Astrocyte of the cerebellum (primary cell): ENCODE measurements at places on chromosomes 13 and 19.

- DNase-seq, result no peak
Observed at GRCh38 chr19:10975374-10976130, 14.7 kb downstream of the SMARCA4 start.

DNA sequence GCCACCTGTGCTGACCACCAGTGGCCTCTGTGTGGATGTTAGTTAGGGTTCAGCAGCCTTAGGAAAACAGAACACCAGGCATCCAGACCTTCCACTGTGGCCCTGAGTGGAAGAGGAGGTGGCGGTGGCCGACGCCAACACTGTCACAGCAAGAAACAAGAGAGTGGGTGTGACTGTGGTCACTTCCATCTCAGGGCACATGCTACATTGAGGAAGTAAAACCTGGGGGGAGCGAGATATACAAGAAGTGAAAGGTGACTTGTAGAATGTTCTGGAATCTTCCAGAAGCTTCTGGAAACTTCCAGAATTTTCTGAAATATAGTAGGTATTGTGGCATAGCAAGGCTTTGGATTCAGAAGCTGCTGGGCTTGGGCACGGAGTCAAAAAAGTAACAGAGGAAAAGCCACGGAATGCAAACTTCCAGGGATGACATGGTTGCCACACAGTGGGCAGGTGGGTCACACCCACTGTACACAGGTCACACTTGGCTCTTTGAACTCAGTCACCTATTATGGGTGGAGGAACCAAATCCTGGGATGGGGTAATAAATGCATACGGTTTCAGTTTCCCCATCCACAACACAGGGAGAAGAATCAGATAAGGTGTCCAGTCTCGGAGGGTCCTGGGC, 24.3 kb downstream of the GNG7 start:
- DNase-seq, result no peak

DNA sequence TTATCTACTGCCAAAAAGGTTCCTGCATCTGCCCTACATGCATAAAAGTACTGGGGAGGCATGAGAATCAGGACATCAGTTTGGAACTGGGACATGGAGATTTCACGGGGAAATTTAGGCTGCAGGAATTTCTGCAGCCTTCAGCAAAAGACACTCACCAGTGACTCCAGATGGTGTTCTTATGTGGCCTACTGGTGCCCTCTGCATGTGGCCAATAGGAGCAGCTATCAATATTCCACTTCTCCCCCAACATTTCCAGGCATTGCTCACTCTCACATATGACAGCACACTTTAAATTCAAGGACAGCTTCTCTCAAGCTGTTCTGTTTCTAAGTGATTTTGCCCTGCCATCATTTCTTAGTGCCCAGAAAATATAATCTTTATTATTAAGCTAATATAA, 570.5 kb upstream of the ARGLU1 start:
- no peak for DNase-seq

DNA sequence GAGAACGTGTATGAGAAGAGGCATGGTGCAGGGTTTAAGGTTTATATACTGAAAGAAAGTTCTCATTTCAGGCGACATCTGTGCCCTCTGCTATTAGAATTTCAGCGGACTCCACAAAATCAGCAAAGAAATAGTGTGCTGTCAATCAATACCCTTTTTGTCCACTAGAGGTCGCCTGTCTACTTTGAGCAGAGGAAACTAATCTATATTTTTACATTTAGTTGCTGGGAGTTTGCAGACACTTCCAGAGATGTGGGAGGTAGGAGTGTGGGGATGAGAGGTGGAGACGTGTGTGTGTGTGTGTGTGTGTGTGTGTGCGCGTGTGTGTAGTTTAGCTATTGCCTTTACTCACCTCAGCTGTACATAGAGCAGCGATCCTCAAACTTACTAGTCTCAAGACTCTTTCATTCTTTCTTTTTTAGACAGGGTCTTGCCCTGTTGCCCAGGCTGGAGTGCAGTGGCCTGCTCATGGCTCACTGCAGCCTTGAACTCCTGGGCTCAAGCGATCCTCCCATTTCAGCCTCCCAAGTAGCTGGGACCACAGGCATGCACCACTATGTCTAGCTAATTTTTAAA, 9.7 kb downstream of the INAFM1 start:
- DNase-seq, result no peak

GRCh38 chr13:100789025-100789424, 114.4 kb upstream of the TMTC4 start:
- DNase-seq, result no peak

DNA sequence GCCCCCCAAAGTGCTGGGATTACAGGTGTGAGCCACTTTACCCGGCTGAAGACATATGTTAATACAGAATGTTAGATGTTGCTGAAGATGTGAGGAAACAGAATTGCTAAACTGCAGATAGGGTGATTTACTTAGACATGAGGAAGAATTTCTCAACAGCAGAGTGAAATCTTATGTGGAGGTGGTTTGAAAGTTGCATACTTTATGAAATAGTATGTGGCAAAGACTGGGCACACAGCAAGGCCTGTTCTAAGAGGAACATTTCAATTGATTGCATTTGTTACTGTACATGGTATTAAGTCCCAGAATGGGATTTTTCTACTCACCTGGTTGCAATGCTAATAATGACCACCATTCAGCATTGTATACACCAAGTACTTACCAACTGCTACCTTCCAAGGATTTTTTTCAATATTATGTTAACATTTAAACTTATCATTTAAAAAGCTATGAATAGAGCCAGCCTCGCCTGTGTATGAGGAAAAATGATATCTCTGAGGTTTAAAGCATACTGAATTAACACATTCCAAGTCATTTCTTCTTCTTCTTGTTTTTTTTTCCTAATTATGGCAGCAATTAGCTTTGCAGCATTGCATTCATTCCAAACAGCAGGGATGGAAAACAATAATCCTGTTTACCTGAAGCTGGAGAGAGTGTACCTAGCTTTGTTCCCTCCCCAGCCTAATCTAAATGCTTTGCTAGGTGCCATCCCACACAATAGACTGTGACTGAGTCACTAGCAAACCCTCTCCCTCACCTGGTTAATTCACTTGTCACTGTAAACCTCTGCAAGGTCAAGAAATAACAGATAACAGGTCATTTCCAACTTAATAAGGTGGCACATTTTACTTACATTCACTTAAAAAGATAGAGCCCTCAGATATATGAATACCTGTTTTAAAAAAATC, 19.4 kb upstream of the KLF5 start:
- DNase-seq, result no peak

- no peak for DNase-seq
Observed at GRCh38 chr13:85386424-85386823, 412.8 kb downstream of the SLITRK6 start.

- DNase-seq, result no peak
Observed at GRCh38 chr19:55697069-55697440, 22.0 kb downstream of the EPN1 start.

- no peak for DNase-seq
Observed at GRCh38 chr13:72875233-72875632, 93.3 kb downstream of the PIBF1 start.

DNA sequence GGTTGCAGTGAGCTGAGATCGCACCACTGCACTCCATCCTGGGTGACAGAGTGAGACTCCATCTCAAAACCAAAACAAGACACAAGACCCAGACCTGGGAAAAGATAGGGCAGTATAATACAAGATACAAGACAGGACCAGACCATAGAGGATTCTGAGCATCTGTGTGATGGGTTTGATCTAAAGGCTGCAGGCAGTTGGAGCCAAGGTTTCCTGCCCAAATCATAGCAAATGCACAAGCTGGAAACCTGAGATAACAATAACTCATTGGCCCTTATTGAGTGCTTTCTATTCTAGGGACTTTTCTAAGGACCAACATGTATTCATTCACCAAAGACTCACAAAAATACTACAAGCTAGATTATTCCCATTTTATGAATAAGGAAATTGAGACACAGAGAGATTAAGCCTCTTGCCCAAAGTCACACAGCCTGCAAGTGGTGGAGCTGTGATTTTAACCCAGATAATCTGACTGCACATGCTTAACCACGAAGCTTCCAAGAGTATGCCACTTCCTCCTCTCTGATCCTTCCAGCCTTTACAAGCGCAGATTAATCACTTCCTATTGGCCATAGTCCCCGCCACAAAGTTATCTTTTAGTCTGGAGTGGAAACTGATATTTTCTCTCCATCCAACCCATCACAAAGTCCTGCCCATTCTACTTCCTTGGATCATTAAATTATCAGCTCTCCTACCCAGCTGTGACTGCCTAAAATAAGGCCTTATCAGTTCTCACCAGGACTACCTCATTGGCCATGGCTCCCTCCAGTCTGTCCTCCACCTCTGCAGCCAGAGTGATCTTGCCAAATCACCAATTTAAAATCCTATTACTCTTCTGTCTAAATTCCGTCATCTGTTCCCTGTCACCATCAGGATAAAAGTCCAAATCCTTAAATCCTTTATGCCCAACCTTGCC, 147.2 kb downstream of the FLT1 start:
- DNase-seq, result no peak

DNA sequence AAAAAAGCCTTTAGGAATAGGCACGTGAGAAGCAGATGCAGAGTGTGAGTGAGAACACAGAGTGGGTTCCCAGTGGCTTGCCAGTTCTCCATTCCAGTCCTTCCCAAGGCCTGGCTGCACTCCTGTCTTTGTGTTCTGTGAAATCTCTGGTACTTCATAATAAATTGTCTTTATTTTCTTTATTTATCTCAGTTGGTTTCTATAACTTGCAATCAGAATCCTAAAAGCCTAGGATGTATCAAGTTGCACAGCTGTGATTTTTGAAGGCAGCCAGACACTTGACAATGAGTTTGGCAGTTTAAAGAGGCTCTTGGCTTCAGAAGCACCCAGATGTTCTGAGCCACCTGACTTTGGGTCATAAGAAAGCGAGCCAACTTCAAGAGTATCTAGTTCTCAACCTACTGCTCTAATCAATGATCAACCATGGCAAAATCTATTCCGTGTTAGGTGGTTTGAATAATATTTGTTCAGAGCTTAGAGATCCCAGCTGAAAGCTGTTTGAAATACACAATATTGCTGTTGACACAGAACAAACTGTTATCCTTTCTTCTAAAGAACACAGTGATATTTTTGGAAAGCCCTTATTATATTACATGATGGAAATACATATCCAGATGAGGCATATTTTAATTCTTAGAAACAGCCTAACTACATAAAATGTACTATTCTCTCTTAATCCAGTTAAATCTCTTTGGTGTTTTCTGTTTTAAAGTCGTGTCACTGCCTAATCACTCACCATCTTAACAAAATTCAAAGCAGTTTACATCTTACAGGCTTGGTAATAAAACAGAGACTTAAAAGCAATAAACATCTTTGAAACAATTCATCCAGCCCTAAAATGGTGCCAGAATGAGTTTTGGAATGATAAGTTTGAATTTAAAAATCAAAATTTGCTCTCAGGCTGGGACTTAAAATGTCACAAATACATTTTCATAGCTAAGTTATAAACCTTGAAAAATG, 483.0 kb upstream of the NBEA start:
- no peak for DNase-seq

DNA sequence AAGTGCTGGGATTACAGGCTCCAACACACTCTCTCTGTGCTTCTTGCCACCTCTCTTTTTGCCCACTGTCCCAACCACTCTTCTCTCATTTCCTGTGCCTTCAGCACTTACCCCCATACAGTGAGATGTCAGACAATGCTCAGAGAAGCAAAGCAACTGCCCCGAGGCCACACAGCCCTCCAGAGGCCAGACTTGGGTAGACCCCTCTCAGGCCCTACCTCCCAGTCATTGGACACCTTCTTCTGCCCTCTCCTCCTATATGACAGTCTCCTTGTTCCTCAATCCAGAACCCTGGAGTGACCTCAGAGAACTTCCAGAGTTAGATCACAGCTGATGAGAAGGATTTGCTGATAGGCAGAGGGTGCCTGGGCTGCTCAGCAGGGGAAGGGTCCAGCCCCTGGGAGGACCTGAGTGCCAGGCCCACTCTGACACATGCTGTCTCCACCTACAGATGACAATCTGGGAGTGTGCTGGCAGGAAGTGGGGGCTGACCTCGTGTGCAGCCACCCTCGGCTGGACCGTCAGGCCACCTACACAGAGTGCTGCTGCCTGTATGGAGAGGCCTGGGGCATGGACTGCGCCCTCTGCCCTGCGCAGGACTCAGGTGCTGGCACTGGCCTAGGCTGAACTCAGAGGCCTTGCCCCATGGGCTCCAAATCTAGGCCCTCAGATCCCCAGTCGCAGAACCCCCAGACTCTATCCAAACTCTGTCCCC, 24.4 kb downstream of the LTBP4 start:
- no peak for DNase-seq

DNA sequence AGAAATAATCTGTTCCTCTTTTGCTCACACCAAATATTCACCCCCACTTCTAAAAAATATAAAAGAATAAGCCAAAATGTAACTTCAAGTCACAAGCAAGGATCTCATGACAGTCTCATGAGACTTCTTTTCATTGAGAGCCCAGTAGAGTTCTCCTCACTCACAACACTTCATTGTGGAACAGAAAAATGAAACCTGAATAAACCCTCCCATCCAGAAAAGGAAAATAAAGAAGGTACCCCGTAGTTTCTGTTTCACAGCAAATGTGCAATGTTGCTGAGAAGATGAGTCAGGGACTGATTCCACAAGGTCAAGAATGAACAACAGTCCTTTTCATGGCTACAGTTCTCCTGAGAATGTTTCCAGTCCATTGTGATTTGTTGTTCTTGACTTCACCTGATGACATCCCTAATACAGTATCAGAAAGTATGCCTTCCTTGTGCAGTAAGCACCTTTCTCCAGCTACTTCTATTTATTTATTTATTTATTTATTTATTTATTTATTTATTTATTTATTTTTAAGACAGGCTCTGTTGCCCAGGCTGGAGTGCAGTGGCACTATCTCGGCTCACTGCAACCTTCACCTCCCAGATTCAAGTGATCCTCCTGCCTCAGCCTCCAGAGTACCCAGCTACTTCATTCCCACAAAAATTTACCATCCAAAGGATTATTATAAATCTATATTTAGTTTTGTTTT, 6.4 kb upstream of the ZNF841 start:
- DNase-seq, result no peak

DNA sequence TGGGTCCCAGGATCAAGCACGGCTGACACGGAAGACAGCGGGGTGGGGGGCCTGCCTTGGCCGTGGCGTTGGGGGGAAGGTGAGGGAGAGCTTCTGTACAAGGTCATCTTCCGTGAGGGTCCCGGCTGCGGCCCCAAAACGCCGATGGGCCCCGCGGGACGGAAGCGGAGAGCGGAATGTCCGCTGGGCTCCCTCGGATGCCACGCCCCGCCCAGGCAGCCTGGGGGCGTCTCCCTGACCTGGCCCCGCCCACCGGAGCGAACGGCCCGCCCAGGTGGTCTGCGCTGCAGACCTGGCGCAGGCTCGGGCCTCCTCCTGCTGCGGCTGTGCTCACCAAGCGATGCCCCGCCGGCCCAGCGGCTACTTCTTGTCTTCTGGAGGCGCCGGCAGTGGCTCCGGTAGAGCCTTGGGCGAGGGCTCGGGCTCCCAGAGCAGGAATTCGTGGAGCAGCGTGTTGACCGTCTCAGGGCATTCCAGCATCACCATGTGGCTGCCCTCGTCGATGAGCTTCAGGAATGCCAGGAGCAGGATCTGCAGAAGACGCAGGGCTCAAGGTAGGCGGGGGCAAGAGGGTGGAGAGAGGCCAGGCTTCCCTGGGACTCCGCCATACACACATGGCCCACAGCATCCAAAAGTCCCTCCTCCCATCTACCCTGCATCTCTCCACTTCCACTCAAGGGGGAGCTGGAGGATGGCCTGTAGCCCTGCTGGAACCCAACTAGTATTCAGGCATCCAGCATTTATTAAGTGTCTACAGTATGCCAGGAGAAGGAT, 10.7 kb downstream of the ABHD8 start:
- peak; percentile 70 for DNase-seq

GRCh38 chr13:51666374-51666773, 82.1 kb downstream of the WDFY2 start:
- DNase-seq, result no peak

- DNase-seq, result no peak
Observed at GRCh38 chr19:43638214-43638994, 1.2 kb downstream of the CADM4 start.
